Amygdala (tissue), 56 donors: ENCODE measurements at places on chromosomes 4 and X.

- DNase-seq = no peak
Measured at GRCh38 chrX:32455704-32456103, 755.6 kb downstream of the DMD start.

- no peak for DNase-seq
Measured at GRCh38 chr4:99013884-99014523, 18.5 kb downstream of the METAP1 start.

DNA sequence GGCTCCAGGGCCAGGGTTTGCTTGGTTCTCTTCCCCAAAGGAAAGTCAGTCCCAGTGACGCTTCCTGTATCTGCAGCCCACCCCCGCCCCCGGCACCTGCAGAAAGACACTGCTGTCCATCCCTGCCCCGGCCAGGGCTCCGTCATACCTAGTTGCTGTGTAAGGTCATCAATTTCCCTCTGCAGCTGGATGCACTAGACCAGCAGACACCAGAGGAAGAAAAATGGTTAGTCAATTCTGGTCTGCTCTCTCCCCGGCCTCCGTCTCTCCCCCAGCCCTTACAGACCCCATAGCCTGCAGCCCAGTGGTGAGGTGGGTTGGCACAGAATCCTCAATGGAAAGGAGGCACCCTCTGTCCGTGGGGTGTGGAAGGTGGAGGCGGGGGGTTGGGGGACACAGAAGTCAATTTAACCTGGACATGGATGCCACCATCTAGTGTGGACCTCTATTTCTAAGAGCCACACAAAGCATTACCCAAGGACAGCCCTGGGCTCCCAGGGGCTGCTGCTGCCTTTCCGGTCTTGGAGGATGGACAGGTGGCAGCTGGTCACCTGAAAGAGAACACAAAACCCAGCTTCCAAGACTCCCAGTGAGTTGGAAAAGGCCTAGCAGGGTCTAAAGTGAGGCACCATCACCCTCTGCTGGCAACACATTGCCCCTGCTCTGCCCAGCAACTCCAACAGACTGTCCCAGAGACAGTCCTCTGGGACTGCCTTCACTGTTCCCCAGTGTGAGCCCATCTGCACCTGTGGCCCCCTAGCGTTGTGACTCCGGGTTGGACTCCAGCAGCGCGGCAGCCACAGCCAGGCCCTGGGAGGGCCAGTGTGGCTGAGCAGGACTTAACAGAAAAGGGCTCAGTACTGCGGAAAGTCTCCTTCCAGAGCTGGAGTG, 40.2 kb upstream of the NHSL2 start:
- DNase-seq = no peak

DNA sequence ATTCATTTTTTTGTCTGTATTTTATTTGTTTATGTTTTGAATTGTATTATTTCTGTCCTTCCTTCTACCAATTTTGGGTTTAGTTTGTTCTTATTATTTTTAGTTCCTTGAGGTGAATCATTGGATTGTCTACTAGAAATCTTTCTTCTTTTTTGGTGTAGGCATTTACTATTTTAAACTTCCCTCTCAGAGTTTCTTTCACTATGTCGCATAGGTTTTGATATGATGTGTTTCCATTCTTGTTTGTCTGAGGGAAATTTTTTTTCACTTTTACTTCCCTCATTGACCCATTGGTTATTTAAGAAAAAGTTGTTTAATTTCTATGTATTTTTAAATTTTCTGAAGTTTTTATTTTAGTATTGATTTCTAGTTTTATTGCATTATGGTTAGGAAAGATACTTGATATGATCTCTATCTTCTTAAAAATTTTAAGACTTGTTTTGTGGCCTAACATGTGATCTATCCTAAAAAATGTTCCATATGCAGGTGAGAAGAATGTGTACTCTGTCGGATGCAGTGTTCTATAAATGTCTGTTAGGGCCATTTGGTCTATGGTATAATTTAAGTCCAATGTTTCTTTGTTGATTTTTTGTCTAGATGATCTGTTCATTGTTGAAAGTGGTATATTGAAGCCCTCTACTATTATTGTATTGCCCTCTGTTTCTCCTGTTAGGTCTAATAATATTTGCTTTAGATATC, 68.8 kb downstream of the IL15 start:
- DNase-seq = no peak

- DNase-seq = peak; percentile 16
Measured at GRCh38 chrX:151680805-151681204, 14.5 kb upstream of the PRRG3 start.

DNA sequence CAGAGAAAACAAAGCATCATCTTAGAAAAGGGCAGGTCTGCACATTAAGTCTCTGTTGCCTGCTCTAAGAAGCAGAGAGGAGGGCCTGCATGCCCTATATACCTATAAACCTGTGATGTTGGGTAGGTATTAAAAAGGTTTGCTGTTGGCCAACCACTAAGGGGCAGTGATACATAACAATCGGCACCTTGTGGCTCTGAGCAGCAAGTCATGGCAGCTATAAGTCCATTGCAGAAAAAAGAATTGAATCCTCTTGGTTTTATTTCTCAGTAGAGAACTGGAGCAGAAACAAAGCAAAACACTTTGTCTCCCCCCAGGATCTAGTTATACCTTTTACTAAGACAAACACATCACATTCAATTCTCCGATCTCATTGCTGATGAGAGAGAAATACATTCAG, 1364.4 kb downstream of the STIM2 start:
- peak; percentile 0 for DNase-seq

- DNase-seq = no peak
Measured at GRCh38 chr4:74456056-74456744, 11.3 kb downstream of the AREG start.

DNA sequence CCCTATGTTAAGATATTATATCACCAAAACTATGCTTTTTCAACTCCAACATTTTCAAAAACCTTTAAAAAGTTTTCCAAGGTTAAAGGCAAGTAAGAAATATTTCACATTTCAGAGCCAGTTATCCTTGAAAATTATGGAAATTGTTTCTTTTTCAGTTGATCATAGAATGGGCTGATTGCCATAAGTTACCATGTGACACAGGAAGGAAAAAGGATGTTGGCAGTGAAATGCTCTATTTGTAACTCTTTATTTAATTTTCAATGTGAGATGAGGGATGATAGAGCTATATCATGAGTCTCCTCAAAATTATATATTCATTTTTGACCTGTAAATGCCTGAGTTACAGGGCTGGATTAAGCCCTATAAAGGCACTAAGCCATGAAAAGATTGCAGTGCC, 93.0 kb upstream of the PLS3 start:
- DNase-seq = no peak

DNA sequence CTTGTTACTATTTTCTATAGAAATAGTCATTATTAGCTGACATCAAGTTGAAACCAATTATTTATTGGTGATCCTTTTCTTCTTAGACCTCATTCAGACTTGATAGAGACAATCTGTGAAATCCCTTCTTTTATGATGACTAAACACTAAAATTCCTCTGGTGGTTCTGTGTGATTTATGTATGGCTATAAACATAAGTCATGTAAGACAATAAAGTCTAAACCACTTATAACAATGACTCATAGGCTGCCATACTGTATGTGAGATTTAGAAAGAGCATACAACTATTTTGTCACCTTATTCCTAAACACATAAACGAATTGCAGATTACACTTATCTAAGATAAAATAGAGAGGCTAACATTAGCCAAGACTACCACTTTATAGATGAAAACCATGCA, 101.1 kb upstream of the PRR32 start:
- DNase-seq = no peak

- DNase-seq = no peak
Measured at GRCh38 chr4:16457944-16458343, 231.7 kb upstream of the TAPT1 start.

GRCh38 chr4:173546776-173547175, 16.7 kb upstream of the HAND2 start:
- no peak for DNase-seq

GRCh38 chr4:75555294-75556164, at the start of gene ODAPH:
ODAPH (plus strand) TSS chr4:75556066; CDS start chr4:75556083, 17 bp downstream.
- DNase-seq = no peak

DNA sequence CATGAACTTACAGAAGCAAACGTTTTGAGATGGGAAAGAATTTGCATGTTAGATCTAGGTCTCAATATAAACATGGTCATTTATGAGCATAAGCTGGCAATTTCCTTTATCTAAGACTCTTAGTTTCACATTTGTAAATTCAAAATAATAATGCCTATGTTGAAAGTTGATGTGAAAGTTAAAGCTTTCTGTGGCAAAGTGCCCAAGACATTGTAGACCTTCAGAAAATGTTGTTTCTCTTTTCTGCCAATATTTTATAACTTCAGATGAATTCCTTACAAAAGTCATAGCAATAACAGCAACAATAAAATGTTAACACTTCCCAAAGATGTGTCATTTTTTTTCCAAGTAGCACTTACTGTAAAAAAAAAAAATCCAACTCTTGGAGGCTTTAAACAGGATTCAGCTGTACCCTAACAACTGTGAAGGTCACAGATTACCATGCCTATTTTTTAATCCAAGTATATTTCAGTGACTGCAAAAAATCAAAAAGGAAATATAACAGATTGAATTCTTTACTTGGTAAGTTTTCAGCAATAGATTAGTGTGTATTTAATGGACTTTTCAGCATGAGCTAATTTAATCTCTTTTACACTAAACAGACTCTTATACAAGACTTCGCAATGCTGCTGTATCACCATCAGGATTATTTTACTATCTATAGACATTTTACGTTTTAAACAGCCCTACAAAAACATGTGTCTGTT, 206.5 kb upstream of the PDE5A start:
- no peak for DNase-seq

DNA sequence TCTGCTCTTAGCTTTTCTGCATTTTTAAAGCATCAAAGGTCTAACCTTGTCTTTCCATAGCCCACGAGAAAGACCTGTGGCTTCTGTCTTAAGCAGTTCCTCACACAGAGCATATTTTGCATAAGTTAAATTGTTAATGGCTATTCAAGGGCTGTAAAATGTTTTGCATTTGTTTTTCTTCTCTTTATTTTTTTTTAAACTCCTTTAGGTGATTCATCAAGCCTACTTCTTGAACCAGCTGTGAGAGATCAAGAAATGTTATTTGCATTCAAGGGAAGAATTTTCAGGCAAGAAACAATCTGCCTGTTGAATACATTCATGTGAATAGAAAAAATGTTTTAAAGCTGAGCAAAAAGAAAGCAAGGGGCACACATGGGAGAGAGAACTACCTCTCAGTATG, 423.8 kb upstream of the FRG1 start:
- no peak for DNase-seq

- no peak for DNase-seq
Measured at GRCh38 chr4:123427951-123428350, 31.4 kb downstream of the SPRY1 start.

GRCh38 chrX:11678158-11678557, 12.4 kb upstream of the ARHGAP6 start:
- DNase-seq = no peak

GRCh38 chrX:750812-751211, 120.2 kb downstream of the SHOX start:
- no peak for DNase-seq

GRCh38 chr4:55086578-55086977, 38.8 kb downstream of the KDR start:
- peak; percentile 17 for DNase-seq

DNA sequence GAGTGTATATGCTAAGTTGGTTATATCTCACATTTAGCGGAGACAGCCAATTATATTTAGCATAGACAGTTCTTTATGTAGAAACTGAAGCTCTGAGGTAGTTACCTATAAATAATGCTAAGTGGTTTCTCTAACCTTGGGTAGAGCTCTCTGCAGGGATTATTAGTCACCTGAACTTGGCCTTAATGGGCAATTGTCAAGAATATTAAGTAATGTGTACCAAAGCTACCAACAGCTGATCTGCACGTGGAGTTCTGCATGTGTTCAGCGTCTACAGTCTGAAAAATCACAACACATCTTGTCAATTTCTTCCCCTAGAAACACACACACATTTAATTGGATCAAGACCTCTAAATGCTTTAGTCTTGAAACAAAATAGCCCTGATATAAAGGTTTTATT, 740.6 kb upstream of the FAM241A start:
- no peak for DNase-seq

DNA sequence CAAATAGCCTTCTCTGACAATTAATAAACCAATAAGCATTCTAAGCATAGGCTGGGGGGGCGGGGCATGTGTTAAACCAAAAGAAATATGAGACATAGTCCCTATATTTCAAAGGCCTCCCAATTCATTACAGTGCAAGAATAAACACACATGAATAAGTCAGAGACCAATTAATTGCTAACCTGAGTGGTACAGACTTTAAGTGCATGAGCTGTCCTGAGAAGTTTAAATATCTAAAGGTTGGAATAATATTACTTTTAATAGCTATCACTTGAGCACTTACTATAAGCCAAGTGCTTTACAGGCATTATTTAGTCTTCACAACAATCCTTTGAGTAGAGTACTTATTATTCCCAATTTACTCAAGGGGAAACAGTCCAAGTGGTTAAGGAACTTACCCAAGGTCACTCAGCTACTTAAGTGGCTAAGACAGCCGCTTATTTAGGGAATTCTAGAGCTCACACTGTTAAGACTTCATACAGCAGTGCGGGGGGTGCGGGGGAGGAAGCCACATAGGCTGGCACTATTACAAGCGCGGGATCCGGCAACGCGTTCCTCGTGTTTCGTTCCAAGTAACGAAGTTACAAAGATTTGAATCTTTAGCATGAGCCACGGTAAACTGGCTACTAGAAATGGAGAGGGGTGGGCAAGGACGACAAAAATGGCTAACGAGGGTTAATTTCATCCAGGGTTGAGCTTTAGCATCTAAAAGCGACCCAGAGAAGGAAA, 1.4 kb downstream of the THOC2 start:
- DNase-seq = no peak

DNA sequence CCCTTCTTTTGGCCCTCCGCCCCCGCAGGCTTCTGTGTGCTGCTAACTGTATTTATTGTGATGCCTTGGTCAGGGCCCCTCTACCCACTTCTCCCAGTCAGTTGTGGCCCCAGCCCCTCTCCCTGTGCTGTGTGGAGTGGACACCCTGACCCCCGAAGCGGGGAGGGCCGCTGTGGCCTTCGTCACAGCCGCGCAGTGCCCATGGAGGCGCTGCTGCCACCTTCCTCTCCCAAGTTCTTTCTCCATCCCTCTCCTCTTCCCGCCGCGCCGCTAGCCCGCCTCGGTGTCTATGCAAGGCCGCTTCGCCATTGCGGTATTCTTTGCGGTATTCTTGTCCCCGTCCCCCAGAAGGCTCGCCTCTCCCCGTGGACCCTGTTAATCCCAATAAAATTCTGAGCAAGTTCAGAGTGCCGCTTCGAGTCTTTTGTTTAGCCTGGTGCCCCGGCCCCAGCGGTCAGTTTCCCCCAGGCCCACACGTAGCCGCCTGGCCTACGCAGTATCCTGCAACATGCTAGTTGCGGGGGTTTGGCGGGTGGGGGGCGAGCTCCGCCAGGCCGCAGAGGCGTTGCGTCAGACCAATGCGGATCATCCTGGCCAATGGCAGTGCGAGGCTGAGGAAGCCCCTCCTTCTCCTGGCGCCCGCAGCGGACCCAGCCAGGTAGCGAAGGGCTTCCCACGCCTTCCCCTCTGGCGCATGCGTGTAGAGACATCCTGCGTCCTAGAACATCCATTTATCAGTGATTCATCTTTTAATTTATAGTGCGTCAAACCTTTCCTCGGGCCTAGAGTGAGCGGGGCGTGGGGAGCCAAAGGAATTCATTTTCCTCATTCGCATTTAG, 5.6 kb upstream of the KANTR start:
- DNase-seq = peak; percentile 71
